Right renal pelvis (tissue), 4 donors: ENCODE measurements at places on chromosomes 3 and 15.

DNA sequence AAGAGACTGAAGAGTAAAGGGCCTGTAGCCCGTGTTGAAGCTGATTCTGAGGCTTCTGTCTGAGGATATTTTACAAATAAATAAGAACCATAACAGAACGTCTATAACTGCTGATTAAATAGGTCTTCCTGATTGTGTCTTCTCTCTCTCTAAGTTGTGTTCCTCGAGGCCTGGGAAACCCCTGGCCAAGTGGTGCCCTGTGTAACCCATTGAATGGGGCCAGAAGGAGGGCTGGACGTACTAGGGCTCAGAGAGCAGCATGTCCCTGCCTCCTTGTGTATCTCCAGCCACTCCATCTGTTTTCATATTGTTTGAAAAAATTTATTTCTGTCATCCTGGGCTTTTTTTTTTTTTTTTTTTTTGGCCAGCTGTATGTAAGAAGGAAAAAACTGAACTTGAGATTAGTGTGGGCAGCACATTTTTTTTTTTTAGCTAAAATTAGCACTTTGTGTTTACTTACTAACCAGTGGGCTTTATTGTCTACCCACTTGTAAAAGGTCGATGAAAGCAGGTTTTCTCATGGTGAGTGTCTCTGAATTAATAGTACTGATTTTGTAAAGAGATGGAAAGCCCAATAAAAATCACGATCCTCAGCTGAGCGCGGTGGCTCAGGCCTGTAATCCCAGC is 10.7 kb downstream of the DHX30 start:
- DNase-seq, result no peak

DNA sequence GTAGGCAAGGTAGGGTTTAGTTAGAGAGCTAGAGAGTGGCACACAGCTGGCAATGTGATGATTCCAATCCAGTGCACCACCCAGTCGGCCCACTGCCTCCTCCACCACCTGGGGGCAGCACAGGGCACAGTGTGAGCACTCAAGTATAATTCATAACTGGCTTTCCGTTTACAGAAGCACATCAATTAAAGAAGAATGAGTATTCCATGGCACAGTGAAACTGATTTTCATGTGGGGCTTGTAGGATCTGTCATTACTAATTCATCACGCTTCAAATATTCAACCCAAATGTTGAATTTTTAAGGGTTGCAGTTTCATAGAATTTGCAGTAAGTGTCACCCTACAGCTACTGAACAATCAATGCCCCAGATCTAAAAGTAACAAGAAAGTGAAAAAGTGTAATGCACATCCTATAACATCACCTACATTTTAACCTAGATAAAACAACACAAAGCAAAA is 149.9 kb downstream of the IGSF11 start:
- DNase-seq, result peak; percentile 28

- no peak for DNase-seq
Observed at GRCh38 chr3:196354132-196354531, 15.9 kb upstream of the TM4SF19 start.

GRCh38 chr3:113104357-113105092 is 106.8 kb upstream of the BOC start:
- DNase-seq, result no peak

DNA sequence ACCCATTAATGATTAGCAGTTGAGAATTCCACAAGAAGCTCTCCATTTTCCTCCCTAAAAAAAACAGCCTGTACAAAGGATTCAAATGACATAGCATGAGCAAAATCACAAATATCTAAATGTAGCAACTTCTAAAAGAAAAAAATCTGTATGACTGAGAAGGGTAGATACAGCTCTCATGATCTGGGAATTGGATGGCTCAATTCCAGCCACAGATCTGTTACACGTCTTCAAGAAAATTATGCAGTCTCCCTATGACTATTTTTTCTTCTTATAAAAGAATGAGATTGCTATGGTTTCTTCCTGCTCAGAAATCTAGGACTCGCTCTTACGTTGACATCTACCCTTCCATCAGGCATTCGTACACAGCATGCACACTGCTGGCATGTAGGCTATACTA is 71.5 kb downstream of the PLCH1 start:
- no peak for DNase-seq

DNA sequence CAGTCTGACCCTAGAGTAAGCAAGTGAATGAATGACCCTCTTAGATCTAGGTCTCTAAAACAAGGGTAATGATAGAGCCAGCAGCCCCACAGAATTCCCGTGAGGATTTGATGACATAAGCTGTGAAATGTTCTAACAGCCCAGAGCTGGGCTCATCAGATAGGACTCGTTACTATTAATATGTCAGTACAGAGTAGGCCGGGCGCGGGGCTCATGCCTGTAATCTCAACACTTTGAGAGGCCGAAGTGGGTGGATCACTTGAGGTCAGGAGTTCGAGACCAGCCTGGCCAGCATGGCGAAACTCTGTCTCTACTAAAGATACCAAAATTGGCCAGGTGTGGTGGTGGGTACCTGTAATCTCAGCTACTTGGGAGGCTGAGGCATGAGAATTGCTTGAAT is 190.3 kb downstream of the FEZF2 start:
- no peak for DNase-seq

DNA sequence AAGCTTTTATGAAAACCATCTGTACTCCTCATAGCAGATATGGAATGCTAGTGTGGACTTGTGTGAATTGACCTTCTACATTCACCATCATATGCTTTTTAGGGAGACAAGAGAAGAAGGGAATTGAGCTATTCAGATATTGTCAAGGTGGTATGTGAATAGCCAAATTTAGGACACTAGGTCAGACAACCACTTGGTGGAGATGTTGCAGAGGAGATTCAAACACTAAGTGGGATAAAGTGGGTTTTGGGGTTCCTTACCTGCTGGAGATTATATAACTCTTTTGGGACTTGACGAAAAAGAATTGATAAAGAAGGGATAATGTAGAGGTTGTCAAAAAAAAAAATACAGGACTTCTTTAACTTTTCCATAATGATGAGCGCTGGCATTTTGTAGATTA is 231.8 kb upstream of the THRB start:
- no peak for DNase-seq

DNA sequence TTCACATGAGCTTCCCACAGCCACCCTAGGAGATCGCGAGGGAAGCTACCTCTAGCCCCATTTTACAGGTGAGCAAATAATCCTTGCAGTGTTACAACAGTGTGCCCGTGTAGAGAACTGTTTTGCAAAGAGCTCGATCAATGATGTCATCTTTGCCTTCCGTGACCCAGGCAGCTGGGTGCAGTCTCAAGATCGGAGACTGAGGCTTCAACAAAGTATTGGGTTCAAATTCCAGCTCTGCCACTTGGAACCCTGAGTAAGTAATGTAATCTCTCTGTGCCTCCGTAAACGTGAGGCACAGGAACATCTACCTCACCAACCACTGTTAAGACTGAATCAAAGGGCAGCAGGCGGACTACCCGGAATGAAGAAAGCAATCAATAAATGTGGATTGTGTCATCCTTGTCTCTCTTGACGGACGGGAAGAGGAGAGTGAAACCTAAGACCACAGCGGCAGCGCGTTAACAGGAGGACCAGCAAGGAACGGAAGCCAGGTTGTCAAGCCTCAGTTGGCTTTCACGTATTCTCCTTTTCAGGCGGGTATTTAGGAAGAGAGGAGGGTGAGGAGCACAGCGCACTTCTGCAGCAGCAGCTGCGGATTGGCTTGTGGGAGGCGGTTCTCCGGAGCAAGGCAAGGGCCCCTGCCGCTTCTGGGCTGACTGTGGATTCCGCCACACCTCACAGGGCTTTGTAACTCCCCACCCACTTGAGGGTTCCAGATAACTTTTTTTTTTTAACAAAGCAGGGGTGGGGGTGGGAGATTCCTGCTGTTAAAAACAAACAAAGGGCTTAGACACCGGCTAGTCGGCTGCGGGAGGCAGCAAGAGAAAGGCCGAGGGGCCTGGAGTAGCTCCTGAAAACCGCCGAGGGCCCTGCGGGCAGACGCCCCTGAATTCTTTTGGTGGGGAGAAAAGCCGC is 1.5 kb upstream of the SMAD3 start:
- no peak for DNase-seq

- no peak for DNase-seq
Observed at GRCh38 chr15:50880206-50880605, 28.3 kb upstream of the AP4E1 start.

GRCh38 chr3:147471741-147472140 is 62.6 kb downstream of the ZIC1 start:
- DNase-seq, result no peak

- no peak for DNase-seq
Observed at GRCh38 chr3:42024591-42025351, 62.9 kb upstream of the ULK4 start.

GRCh38 chr3:129485721-129486663 is 42.4 kb upstream of the RHO start:
- no peak for DNase-seq

DNA sequence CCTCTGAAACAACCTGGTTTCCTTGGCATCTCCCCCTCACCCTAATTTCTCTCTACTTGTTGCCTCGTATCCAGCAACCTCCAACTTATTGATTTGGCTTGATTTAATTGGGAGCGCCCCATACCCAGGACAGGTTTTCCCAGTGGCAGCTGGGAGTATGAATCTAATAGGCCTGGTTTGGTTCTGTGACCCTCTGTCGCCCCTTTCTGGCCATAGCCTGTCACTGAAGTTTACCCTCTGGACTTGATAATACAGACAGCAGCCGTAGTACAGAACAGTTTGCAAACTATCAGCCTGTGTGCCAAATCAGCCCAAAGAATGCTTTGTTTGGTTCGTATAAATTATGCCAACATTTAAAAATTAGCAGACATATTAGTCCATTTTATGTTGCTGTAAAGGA is 525.1 kb upstream of the GOLIM4 start:
- DNase-seq, result no peak

DNA sequence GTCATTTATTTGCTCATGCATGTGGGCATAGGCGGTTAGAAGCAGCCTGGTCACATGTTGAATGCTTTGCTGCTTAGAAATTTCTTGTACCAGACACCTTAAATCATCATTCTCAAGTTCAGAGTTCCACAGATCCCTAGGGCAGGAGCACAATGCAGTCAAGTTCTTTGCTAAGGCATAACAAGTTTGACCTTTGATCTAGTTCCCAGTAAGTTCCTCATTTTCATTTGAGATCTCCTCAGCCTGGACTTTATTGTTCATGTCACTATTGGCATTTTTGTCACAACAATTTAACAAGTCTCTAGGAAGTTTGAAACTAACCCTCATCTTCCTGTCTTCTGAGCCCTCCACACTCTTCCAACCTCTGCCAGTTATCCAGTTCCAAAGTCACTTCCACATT is 22.8 kb downstream of the HGD start:
- no peak for DNase-seq

- no peak for DNase-seq
Observed at GRCh38 chr15:25392806-25393205, 46.0 kb downstream of the UBE3A start.

GRCh38 chr15:56693761-56694160 is 39.5 kb downstream of the ZNF280D start:
- no peak for DNase-seq

GRCh38 chr3:161369531-161369930 is 1.8 kb downstream of the SPTSSB start:
- DNase-seq, result no peak

- DNase-seq, result no peak
Observed at GRCh38 chr3:149430216-149430615, 44.3 kb upstream of the TM4SF4 start.

- DNase-seq, result no peak
Observed at GRCh38 chr15:65081758-65082157, 5.2 kb downstream of the KBTBD13 start.

DNA sequence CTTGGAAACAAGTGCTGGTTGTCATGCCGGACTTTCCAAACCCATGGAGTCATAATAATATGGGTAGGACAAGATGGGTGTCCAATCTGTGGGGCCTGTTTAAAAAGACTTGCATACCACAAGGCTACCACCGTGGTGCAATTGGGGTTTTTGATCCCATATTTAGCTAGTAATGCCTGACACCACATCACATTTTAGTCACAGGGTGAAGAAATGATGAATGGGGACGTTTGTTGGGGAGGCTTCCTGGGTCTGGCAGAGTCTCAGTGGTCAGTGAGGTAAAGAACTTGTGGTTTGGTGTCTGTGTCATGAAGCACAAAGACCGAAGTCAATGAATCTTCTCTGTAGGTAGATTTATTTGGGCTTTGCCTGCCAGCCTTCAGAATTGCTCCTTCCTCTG is 31.0 kb downstream of the P3H2 start:
- no peak for DNase-seq

GRCh38 chr3:131470377-131470776 is 32.4 kb downstream of the MRPL3 start:
- DNase-seq, result no peak

GRCh38 chr3:60703008-60703407 is 548.2 kb downstream of the FHIT start:
- DNase-seq, result no peak

DNA sequence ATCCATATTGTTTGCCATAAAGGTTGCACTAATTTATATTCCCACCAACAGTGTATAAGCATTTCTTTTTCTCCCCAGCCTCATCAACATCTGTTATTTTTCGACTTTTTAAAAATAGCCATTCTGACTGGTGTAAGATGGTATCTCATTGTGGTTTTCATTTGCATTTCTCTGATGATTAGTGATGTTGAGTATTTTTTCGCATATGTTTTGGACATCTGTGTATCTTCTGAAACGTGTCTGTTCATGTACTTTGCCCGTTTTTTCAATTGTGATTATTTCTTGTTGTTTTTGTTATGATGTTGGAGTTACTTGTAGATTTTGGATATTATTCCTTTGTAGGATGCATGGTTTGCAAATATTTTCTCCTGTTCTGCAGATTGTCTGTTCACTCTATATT is 46.5 kb downstream of the TP63 start:
- DNase-seq, result no peak

GRCh38 chr3:129605203-129605921 is 1.1 kb downstream of the PLXND1 start:
- no peak for DNase-seq

- no peak for DNase-seq
Observed at GRCh38 chr3:62970648-62971047, 95.4 kb upstream of the CADPS start.

- peak; percentile 66 for DNase-seq
Observed at GRCh38 chr15:53072077-53072476, 281.9 kb upstream of the ONECUT1 start.

GRCh38 chr3:127822041-127822681 is at the start of gene MGLL:
Gene MGLL (minus strand): TSS chr3:127822515. CDS start chr3:127822318, 197 bp downstream.
- DNase-seq, result peak; percentile 32

DNA sequence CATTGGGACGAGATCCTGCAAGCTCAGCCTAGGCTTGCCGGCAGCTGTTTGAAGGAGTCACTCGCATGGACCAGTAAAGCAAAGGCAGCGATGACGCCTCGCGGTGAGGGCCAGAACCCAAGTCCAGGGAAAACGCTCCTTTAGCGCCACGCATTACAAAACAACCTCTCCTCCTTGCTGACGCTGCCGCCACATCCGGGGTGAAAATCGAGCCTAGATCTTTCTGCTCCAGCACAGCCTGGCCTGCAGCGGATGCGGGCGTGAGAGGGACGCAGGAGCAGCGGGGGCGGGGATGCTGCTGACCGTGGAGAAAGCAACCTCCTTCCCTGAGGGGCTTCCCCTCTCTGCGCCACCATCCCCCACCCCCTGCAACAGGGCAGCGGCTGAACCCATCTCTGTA is 46.7 kb downstream of the CASR start:
- no peak for DNase-seq

- DNase-seq, result no peak
Observed at GRCh38 chr3:184085389-184085852, 11.4 kb upstream of the HTR3E start.

- DNase-seq, result no peak
Observed at GRCh38 chr3:100443690-100444089, 42.4 kb downstream of the LNP1 start.

- no peak for DNase-seq
Observed at GRCh38 chr15:58864602-58865424, 68.7 kb downstream of the SLTM start.
